ENCODE measurements at places on chromosomes 1 and 21. TPM values are rescaled to one million over a fixed set of nuclear protein-coding genes. Genes with fewer than 3 reads are reported as not detected.

The BRDT gene
- total RNA-seq = not detected

GRCh38 chr1:150557813-150558212 is 8.6 kb downstream of the ADAMTSL4 start:
- no peak overlapping the region for H3K4me3 ChIP-seq
- no peaks in the 10 kb centered on the region for H3K36me3 ChIP-seq
- H3K27ac ChIP-seq = no peak overlapping the region

DNA sequence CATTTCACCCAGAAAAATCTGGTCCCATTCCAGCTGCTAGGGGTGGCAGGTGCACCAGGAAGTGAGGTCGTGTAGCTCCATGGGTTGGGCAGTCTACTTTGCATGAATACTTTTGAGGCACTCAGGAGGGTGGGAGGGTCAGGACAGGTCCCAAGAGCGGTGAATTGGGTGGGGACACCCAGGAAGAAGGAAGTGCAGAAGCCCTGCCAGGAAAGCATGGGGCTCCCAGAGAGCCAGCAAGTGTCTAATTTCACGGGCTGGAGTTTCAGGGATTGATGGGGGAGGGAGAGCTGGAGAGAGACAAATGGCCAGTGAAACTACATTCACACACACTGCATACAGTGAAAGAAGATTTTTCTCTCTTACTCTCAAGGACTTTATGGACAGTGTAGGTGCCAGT is 137.8 kb downstream of the GALNT2 start:
- no peak overlapping the region for H3K4me3 ChIP-seq
- H3K27me3 ChIP-seq = no peaks in the 10 kb centered on the region
- peaks cover 15% of the 10 kb centered on the region for H3K36me3 ChIP-seq
- no peak overlapping the region for H3K27ac ChIP-seq
- no peak for DNase-seq

The RBBP5 gene
- total RNA-seq = 21.6 TPM

- H3K36me3 ChIP-seq = peaks cover 6% of the 10 kb centered on the region
- no peaks in the 10 kb centered on the region for H3K27me3 ChIP-seq
- H3K4me1 ChIP-seq = peaks cover 12% of the 10 kb centered on the region
- no peak overlapping the region for H3K27ac ChIP-seq
Measured at GRCh38 chr21:34008618-34009017, 64.8 kb upstream of the MRPS6 start.

Measured in activated CD8-positive, alpha-beta T cell treated with anti-CD3 and anti-CD28 coated beads for 36 hours (primary cell).